ENCODE measurements at places on chromosomes 13 and 19.

- DNase-seq: no peak
These were observed 14.8 kb downstream of the FUT6 start for GRCh38 chr19:5824751-5825150.

DNA sequence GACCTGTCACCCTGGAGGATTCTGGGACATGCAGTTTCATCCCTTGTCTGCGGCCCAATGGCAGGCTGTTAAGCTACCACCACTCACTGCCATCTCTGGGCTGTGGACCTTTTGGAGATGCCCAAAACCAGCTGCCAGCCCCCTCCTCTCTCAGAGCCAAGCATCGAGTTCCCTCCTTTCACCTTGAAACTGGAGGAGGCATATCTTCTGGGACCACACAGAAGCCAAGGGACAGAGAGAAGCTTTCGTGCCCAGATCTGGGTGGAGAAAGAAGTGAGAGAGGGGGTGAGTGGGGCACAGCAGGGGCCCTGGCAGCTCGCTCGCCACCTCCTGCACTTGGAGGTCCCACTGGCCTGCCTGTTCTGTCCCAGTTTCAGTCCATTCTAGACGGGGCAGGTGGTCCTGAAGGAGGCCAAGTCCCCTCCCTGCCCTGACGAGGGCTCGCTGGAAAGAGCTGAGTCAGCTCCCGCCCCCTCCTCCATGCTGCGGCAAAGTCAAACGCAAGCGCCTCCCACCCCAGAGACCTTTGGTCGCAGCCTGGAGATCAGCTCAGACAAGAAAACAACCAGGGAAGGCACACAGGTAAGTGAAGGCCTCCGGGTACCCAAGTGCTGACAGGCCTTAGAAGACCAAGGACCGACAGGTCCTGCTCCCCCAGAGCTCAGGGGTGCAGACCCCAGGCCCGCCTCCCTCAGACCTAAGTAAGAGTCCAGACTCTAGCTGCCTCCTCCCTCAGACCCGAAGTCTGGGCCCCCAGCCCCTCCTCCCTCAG, 3.8 kb downstream of the BCAT2 start:
- peak; percentile 70 for DNase-seq

DNA sequence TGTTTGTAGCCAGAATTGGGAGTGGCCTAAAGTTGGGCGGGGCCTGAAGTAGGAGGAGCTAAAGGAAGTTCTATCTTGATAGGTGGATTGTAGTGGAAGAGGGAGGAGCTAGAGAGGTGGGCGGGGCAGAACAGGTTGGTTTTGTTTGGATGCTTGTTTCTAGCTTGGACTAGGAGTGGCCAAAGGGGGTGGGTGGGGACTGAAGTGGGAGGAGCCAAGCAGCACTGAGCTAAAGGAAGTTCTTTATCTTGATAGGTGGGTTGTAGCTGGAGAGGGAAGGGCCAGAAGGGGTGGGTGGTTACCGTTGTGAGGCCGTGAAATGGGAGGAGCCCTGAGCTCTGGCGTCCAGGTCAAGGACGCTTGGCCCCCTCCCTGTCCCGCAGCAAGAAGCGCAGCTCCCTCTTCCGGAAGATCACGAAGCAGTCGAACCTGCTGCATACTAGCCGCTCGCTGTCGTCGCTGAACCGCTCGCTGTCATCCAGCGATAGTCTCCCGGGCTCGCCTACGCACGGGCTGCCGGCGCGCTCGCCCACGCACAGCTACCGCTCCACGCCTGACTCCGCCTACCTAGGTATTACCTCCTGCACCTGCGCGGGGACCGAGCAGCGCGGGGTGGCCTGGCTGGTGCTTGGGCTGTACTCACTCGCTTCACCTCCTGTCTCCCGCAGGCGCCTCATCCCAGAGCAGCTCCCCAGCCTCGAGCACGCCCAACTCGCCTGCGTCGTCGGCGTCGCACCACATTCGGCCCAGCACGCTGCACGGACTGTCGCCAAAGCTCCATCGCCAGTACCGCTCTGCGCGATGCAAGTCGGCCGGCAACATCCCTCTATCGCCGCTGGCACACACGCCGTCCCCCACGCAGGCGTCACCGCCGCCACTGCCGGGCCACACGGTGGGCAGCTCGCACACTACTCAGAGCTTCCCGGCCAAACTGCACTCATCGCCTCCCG, 8.0 kb downstream of the DNASE2 start:
- DNase-seq: peak; percentile 91

DNA sequence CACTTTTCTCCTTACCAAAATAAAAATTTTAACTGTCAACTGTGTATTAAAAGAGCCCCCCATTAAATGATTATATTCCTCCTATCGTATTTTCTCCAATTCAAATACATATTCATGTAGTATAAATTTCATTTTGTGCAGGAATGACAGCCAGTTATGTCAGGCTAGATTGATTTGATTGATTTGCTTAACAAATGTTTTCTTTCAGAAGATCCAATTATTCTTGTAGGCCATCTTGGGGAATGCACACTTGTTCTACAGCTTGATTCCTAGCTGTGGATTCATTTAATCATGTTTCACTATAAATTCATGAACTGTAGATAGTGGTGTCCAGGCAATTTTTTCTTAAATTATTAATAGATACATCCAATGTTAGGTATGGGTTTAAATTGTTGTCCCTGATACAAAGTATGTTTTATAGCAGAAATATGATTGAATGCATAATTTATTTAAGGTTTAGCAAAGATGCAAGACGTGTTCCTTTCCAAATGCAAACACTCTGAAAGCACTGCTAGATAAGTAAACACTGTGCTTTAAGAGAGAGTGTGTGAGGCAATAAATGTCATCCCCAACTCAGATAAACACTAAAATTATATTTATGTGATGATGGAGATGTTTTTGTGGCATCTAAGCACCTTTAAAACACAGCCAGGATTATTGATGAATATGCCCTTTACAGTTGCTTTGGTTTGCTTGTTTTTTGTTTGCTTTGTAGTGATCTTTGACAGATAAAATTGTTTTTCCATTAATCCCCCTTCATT, 531.1 kb downstream of the DCT start:
- no peak for DNase-seq

DNA sequence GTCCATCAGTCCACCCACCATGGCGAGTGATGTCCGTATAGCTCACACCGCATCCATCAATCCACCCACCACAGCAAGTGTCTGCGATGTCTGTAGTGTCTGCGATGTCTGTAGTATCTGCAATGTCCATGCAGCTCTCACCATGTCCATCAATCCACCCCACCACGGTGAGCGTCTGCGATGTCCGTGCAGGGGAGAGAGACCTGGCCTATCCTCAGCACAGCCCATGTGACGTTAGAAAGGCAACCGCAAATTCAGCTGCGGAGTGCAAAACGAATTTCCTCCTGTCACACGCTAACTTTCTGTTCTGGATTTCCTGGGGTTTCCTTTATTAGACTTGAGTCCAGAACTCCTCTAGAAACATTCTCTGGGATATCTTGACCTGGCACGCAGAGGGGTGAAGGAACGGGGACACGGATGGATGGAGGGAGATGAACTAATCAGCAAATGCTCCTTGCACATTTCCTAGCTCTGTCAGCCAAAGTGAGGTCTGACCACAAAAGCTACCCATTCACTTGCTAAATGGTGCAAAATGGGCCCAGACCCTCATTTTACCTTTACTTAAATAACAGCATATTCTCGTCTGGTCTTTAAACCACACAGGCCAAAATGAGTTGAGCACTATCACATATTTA, 18.3 kb downstream of the RASA3 start:
- no peak for DNase-seq

- no peak for DNase-seq
These were observed 10.1 kb downstream of the TMEM91 start for GRCh38 chr19:41386442-41386841.

DNA sequence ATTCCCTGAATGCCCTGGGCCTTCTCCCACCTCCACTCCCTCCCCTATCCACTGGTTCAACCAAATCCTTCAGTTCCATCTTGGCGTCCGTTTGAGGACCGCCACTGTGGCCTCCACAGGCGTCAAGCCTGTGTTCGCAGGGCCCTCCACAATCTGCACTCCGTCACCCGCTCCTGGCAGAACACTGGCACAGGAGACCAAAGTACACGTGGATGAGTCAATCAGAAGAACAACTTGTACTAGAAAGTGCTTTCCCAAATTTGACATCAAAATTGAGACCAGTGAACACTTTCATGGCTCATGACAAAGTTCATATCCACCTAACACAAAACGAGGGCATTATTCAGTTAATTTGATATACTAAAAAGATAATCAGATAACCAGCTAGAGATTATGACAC, 6.5 kb upstream of the CDC16 start:
- DNase-seq: no peak

GRCh38 chr19:18289471-18290301, 8.3 kb upstream of the JUND start:
- no peak for DNase-seq

DNA sequence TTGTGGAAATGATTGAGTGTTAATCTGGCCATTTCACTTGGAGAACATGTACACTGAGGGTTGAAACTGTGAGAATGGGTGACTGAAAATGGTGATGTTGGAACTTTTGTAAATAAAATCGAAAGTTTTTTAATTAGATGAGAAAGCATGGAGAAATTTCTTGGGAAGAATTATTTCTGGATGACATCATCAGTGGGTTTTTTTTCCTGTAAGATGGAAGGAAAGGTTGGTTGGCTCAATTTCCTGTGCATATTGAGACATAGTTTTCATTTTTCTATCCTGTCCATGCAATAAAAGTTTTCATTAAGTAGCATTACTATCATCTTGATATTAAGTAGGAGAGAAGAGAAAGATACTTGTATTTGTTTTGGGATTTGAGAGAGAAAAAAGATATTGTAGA, 120.6 kb upstream of the HTR2A start:
- no peak for DNase-seq

- peak; percentile 65 for DNase-seq
These were observed 118.8 kb downstream of the VWA8 start for GRCh38 chr13:41842036-41842620.

DNA sequence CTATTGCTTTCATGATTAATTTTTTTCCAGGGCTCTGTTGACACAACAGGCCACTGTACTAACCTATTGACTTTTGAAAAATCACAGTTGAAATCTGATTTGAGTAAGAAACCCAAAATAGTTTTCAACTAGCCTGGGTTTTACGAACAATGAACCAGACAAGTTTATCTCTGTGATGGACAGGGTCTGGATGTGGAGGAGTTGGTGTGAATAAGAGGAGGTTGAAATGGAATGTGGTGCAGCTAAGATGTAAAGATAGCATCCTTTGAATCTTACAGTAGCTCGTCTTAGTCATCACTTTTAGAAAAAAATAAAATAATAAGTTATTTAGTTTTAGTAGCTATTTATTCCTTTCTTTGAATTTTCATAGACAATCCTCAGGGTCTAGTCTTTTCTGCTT, 8.3 kb upstream of the OXGR1 start:
- no peak for DNase-seq

GRCh38 chr13:96141032-96141431, 51.1 kb downstream of the HS6ST3 start:
- peak; percentile 15 for DNase-seq

GRCh38 chr13:31200637-31200971, 829 bp downstream of the B3GLCT start:
- DNase-seq: peak; percentile 58

DNA sequence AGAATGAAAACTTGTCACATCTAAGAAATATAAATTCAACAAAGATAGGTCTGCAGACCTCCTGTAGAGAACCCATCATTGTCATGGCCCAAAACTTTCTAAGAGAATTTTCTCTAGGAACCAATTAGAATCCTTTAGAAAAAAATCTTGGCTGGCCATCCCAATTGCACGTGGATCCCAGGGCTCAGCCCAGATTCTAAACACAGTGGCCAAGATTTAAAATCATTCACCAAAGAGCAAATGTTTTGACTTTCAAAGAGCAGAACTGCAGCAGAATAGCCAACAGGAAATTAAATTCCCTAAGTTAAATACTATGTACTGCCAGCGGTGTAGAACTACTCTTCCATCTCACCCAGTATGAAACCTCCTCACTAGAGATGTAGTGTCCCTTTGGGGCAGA, 21.3 kb downstream of the IPO5 start:
- DNase-seq: no peak

DNA sequence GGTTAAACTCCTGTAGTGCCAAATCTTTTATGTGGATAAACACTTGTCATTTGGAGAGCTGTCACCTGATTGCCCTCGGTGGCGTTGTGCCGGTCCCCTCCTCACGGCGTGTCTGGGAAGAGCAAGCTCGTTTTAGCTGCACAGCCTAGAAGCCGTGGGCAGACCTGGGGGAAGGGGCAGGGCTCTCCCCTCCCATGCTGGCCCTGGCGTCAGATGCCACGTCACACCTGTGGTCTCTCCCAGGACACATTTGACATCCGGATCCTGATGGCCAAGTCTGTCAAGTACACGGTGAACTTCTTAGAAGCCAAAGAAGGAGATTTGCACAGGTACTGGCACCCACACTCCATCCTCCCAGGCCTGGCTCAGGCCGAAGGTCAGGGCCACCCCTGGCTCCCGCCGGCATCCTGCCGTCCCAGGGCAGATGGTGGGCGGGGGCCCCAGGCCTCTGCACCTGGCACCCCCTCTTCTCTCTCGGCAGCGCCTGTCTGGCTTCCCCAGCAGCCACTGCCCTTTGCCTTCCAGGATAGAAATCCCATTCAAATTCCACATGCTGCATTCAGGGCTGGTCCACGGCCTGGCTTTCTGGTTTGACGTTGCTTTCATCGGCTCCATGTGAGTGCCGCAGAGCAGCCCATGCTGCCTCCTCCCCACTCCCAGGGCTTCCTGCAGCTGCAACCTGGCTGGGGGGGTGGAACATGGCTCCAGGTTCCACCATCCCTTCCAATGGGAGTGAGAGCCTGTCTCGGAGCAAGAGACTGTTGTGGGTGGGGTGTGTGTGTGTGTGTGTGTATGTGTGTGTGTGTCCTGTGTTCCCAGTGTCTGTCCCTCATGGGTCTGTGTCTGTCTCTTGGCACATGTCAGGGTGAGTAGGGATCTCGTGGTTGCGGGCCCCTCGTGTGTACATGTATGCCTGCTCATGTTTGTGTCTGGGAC, 8.8 kb downstream of the YIPF2 start:
- DNase-seq: no peak

- no peak for DNase-seq
These were observed 351.0 kb downstream of the NALCN start for GRCh38 chr13:101065329-101065728.

- DNase-seq: peak; percentile 89
These were observed 11.5 kb downstream of the APLP1 start for GRCh38 chr19:35879770-35880317.

- no peak for DNase-seq
These were observed 22.4 kb upstream of the CRTC1 start for GRCh38 chr19:18660939-18661670.

GRCh38 chr19:3970313-3970807, 539 bp downstream of the DAPK3 start:
- no peak for DNase-seq
